ENCODE measurements at places on chromosomes 11 and 22.

- peak; percentile 58 for DNase-seq
- no peaks in the 10 kb centered on the region for H3K36me3 ChIP-seq
- peaks cover 3% of the 10 kb centered on the region for H3K4me1 ChIP-seq
Observed at GRCh38 chr11:69905611-69906452, 86.6 kb upstream of the FGF3 start.

DNA sequence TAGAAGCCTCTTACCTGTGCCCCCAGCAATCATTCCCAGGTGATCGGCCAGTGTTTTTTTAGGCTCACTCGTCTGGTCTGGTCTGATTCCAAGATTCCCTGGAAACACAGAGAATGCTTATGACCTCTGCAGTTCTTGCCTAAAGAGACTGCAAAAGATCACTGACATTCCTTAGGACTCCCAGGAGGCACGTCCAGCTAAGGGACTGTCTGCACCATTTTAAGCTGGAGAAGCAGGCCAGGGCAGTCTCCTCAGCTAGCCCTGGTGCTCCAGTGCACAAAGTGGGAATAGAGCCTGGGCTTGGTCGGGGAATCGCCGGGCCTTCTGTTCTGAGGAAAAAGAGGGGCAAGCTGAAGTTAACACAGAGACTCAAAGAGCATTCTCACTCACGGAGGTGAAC lies 4.8 kb downstream of the CYB5R2 start:
- H3K27ac ChIP-seq: no peak overlapping the region
- no peak for DNase-seq
- H3K4me3 ChIP-seq: no peak overlapping the region
- no peaks in the 10 kb centered on the region for H3K36me3 ChIP-seq
- H3K27me3 ChIP-seq: no peaks in the 10 kb centered on the region

DNA sequence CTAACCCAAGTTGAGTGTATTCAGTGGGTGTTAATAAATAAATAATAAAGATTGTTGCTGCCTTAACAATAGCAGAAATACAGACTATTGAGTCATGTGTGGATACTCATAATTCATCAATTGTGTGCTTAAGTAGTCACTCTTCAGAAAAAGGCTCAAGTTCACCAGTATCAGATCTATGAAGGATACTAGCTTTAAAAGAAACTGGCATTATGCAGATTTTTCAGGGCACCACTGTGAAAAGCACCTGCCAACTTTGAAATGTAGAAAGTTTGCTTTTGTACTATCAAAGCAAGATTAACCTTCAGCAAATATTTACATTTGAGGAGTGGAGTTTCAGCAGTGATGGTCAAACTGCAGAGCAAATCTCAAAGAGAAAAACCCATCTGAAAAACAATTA lies 20.1 kb upstream of the SYTL2 start:
- H3K27ac ChIP-seq: no peak overlapping the region
- H3K4me1 ChIP-seq: peaks cover 11% of the 10 kb centered on the region
- H3K4me3 ChIP-seq: no peak overlapping the region
- H3K36me3 ChIP-seq: no peaks in the 10 kb centered on the region
- no peak for DNase-seq

DNA sequence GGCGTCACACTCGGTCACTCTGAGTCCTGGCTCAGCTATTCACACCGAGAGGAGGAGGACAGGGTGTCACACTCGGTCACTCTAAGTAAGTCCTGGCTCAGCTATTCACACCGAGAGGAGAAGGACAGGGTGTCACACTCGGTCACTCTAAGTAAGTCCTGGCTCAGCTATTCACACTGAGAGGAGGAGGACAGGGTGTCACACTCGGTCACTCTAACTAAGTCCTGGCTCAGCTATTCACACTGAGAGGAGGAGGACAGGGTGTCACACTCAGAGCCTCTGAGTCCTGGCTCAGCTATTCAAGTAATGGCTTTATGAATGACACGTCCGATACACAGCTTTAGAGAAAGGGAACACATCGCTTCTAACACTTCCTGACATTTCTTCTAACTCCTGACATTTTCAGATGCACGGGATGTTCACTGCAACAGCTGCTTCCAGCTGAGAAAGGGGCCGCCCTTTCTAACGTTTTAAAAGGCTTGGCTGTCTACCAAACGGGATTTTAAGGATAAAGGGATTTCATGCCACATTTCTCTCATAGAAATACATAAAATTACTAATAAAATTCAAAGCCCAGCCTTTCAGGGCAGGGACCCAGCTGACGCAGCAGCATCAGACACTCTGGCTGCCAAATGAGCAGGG lies 28.1 kb downstream of the DRD4 start:
- H3K27ac ChIP-seq: peak overlapping the region; percentile 44
- H3K4me3 ChIP-seq: no peak overlapping the region
- no peaks in the 10 kb centered on the region for H3K36me3 ChIP-seq

DNA sequence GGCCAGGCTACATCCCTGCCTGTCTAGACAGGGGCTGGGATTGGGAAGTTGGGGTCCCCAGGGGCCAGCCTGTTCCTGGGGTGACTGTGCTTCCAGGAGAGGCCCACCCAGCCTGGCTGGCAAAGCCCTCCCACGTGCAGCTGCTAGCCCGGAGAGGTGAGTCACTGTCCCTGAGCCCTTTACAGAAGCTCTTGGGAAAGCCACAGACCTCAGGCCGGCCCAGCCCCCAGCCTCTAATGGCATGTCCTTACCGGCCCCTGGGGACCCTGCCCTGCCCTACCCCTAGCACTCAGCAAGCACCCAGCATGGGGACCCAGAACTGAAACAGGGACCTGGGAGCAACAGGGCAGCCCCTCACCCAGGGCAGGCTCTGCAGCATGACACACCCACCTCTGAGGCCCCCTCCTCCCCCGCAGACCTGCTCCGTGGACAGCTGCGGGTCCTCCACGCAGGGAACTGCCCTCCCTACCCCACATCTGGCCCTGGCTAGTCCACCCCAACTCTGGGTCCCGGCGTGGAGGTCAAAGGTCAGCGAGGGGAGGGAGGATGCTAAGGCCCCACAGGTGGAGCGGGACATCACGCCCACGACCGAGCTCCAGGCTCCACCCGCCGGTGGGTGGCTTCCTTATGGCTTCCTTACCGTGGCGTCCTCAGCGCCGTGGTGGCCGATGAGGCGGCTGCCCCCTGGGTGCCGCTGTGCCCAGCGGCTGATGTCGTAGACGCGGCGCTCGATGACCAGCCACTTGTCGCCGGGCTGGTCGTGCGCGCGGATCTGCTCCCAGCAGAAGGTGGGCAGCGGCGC lies 615 bp downstream of the FADS3 start:
- peaks cover 6% of the 10 kb centered on the region for H3K4me1 ChIP-seq
- H3K4me3 ChIP-seq: peak overlapping the region; percentile 51
- peak; percentile 36 for DNase-seq
- peak overlapping the region; percentile 35 for H3K27ac ChIP-seq

DNA sequence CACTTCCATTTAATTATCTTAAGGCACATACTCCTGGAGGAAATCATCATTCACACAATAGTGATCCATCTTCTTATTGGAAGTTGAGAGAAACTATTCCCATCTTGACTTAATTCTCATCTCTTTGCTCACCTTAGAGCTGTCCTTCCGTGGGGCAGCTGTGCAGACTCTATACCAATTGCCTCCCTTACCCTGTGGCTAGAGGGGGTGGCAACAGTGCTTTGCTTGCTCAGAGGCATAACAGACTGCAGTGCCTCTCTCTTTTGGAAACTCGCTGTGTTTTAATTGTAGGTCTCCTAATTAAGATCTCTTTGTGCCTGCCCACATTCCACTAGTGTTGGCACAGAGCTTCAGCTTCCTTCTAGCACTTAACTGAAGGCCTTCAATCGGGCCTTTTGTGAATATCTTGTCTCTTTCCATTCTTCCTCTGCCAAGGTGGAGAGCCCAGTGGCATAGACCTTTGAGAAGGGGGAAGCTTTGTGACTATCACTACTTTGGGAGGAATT lies 5.5 kb downstream of the KMT2A start:
- H3K4me1 ChIP-seq: peaks cover 9% of the 10 kb centered on the region
- no peak overlapping the region for H3K27ac ChIP-seq
- H3K36me3 ChIP-seq: no peaks in the 10 kb centered on the region
- no peak for DNase-seq
- no peaks in the 10 kb centered on the region for H3K27me3 ChIP-seq

GRCh38 chr22:19329454-19329853 lies 37.9 kb upstream of the CLTCL1 start:
- no peaks in the 10 kb centered on the region for H3K4me1 ChIP-seq
- peaks cover 13% of the 10 kb centered on the region for H3K36me3 ChIP-seq
- no peak overlapping the region for H3K4me3 ChIP-seq
- no peaks in the 10 kb centered on the region for H3K27me3 ChIP-seq
- no peak for DNase-seq

GRCh38 chr11:61961570-61962212 lies 5.7 kb downstream of the FTH1 start:
- H3K27ac ChIP-seq: no peak overlapping the region
- no peaks in the 10 kb centered on the region for H3K4me1 ChIP-seq
- DNase-seq: peak; percentile 53
- H3K27me3 ChIP-seq: no peaks in the 10 kb centered on the region

GRCh38 chr11:28457481-28458065 lies 349.4 kb downstream of the METTL15 start:
- H3K27ac ChIP-seq: no peak overlapping the region
- no peak for DNase-seq
- H3K36me3 ChIP-seq: no peaks in the 10 kb centered on the region
- no peaks in the 10 kb centered on the region for H3K4me1 ChIP-seq
- no peaks in the 10 kb centered on the region for H3K27me3 ChIP-seq
- no peak overlapping the region for H3K4me3 ChIP-seq

Measured in colonic mucosa (tissue), 4 donors.